RWPE1 (cell line): ENCODE measurements at places on chromosomes 5 and 9.

DNA sequence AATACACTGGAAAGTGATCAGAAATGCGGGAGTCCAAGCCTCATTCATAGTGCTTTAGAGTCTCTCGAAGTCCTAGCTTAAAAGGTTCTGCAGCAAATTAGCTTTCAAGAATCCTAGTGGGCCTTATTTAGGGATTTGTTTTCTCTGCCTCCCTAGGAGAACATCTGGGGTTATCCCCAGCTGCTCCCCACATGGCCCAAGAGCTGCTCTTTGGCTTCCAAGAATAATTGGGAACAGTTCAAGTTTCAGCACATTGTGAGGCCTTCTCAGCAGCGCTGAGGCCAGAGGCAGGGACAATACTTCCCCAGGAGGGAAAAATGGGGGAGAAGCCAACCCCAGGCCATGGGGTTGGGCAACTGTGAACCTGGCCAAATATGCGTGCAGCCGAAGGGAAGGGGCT is 108.7 kb downstream of the LIFR start:
- no peak for DNase-seq

- no peak for DNase-seq
Measured at GRCh38 chr9:120616966-120617935, 37.3 kb upstream of the CDK5RAP2 start.

DNA sequence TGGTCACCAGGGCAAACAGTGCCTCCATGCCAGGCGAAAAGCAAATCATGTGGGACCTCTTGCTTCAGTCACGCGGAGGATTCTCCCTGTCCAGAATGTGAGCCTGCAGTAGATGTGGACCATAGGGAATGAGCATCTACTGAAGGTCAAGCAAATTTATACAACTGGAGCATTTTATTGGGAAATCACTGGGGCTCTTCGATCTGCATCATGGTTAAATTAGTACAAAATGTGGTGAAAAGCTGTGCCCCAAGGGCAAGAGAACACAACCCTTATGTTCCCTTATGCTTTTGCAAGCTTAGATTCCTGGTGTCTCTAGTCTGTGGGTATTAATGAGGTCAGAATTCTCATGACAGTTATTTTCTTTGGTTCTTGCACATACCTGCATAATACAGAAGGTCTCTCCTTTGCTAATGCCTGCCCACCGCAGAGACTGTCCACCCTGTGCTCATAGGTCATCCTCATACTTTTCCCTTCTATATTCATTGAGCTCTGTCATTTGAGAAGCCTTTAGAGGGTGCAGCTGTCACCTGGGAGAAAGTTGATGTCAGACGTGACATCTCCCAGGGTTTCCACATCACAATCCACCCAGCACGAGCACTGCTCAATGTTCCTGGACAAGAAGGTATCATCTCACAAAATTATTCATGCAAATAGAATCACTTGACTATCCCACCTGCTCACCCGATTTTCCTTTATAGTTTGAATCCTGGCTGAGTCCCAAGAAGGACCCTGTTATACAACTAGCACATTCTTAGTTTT is 111.7 kb downstream of the NXNL2 start:
- DNase-seq: no peak

DNA sequence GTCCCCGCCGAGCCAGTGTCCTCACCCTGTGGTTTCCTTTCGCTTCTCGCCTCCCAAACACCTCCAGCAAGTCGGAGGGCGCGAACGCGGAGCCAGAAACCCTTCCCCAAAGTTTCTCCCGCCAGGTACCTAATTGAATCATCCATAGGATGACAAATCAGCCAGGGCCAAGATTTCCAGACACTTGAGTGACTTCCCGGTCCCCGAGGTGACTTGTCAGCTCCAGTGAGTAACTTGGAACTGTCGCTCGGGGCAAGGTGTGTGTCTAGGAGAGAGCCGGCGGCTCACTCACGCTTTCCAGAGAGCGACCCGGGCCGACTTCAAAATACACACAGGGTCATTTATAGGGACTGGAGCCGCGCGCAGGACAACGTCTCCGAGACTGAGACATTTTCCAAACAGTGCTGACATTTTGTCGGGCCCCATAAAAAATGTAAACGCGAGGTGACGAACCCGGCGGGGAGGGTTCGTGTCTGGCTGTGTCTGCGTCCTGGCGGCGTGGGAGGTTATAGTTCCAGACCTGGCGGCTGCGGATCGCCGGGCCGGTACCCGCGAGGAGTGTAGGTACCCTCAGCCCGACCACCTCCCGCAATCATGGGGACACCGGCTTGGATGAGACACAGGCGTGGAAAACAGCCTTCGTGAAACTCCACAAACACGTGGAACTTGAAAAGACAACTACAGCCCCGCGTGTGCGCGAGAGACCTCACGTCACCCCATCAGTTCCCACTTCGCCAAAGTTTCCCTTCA is 1.4 kb downstream of the GLIS3 start:
- DNase-seq: no peak

GRCh38 chr9:129343424-129344375 is 165.6 kb upstream of the IER5L start:
- DNase-seq: no peak

DNA sequence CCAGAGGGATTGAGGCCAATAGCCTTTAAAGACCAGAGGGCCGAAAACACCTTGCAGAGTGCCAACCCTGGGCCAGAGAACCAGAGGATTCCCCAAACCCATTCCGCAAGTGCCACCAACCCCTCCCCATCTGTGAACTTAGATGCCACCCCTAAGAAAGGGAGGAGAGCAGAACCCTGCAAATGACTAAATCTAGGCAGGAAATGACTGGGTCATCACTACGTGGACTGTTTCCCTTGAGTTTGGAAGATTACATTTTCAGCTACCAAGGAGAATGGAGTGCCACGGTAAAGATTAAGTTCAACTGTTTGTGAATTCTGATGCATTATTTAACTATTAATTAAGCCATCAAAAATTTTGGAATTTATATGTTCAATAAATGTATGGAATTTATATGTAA is 142.8 kb downstream of the ENC1 start:
- no peak for DNase-seq

DNA sequence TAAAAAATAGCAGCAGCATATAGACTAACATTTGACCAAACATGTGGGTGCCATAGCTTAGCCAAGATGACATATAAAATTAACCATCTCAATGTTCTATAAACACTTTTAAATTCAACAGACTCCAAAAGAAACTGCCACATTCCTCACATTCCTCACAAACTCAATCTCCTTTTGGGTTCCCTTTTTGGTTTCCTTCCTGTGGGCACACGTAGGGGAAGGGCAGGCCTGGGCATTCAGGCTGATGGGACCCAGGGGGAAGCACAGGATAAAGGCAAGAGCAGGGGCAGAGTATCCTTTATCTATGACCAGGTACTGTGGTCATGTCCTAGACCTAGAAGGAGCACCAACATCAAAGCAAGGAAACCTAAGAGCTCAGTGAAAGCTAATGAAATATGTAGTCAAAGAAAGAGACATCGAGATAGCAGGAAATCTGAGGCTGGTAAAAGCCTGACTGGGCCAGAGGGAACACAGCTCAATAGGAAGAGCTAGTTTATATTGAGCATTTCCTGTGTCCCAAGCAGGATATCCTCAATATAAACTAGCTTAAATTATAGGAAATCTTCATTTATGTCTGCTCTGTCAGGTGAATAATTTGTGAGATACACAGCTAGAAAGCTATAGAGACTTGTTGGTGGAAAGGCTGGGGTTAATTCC is 13.6 kb upstream of the ERAP1 start:
- DNase-seq: no peak

GRCh38 chr5:170179626-170180025 is 53.2 kb upstream of the C5orf58 start:
- no peak for DNase-seq

DNA sequence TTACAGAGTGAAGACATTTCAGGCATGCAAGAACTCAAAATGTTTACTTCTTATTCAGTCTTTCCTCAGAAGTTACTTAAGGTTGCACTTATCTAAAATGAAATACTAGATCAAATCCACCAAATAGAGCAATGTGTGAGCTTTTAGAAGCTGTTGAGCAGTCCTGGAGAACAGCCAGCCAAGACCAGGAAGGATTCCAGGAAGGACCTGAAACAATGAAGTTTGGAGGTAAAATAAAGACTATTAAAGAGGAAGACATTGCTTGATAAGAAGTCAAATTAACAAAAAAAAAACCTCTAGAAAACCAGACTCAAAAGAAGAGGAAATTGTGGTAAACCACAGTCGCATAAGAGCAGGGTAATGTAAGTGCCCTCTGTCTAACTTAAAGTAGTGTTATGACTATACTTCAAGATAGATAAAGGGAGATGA is 156.2 kb upstream of the S1PR3 start:
- DNase-seq: no peak

GRCh38 chr9:124354346-124355038 is 60.8 kb downstream of the PSMB7 start:
- no peak for DNase-seq

- no peak for DNase-seq
Measured at GRCh38 chr5:162288647-162289296, 221.2 kb downstream of the GABRG2 start.

DNA sequence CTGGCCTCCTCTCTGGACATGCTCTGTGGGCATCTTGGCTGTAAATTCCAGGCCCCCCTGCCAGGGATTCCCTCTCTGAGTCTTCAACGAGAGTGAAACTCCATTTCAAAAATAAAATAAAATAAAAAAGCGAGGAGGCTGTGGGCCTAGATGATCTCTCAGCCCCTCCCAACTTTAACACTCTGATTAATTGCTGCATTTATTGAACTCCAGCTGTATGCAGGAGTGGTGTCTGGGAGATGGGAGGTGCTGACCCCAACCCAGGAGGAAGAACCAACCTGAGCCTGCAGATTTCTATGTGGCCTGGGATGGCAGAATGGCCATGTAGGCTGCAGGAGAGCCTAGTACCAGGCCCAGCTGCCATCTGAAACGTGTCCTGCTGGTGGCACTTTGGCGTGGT is 154.5 kb upstream of the IER5L start:
- no peak for DNase-seq

DNA sequence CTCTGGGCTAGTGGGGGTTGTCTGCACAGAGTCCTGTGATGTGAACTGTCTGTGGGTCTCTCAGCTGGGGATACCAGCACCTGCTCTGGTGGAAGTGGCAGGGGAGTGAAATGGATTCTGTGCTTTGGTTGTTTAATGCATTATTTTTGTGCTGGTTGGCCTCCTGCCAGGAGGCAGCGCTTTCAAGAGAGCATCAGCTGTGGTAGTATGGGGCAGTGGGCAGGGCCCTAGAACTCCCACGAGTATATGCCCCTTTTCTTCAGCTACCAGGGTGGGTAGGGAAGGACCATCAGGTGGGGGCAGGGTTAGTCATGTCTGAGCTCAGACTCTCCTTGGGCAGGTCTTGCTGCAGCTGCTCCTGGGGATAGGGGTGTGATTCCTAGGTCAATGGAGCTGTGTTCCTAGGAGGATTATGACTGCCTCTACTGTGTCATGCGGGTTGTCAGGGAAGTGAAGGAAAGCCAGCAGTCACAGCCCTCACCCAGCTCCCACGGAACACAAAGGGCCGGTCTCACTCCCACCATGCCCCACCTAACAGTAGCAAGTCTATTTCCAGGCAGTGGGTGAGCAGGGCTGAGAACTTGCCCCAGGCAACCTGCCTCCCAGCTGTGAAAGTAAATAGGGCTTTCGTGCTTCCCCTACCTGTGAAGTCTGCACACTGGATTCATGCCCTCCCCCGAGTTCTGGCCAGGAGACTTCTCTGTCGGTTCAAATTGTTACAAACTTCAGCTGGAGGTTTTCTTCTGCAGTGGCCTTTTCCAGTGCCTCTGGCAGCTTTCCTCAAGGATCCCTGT is 25.7 kb upstream of the FAM81B start:
- DNase-seq: no peak

GRCh38 chr5:74490814-74491213 is 149.7 kb downstream of the ENC1 start:
- DNase-seq: no peak

GRCh38 chr9:98215271-98215670 is 22.8 kb upstream of the CORO2A start:
- DNase-seq: no peak

DNA sequence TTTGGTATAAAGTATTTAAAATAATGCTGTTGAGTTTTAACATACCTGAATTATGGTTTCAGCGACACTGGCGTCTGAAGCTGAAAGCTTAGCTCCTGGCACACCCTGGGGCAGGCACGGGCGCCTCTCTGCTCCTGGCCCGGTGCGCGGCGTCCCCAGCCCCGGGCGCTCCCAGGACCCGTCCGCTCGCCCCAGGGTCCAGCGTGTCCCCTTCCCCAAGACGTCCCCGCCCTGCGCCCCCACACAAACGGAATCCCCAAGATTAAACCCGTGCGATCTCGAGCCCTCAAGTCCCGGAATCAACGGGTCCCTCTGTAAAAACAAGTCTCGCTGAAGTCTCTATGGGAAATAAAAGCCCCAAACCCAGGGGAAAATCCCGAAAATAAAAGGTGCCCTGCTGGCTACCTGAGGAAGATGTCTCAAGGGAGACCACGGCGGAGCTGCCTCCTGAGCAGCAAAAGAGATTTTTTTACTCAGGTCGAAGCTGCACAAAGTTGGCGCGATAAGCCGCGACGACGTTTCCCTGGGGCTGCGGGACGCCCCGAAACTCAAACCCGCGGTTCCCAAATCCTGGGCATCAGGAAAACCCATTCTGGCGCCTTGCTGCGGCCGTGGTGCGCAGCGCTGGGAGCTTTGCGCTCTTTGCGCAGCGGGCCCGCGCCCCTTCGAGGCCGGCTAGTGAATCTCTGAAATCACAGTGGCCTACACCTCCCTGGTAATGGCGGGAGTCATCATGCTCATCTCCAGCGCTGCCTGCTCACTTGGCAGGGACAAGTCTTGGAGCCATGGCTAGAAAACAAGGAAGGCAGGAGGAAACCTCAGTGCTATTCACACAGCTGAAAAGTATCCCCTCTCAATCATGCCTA is 6.3 kb upstream of the IFNA8 start:
- DNase-seq: no peak

GRCh38 chr5:100771181-100771580 is 131.9 kb downstream of the ST8SIA4 start:
- no peak for DNase-seq

DNA sequence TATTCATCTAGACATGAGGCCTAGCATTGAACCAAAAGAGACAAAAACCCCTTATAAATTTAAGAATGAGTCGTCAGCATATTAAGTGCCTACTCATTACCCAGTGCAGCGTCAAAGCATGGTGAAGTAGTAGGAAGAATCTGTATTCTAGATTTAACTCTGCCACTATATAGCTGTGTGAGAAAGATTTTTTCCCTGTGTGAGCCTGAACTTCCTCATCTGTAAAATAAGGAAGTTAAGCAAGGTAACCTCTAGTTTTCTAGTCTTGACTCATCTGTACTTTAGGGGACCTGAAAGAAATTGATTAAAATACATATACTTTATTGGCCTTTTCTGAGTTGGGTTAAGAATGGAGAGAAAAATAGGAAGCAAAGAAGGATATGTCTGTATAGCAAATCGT is 82.1 kb upstream of the RUSC2 start:
- DNase-seq: no peak

GRCh38 chr9:115739096-115739875 is 414.3 kb upstream of the PAPPA start:
- DNase-seq: no peak

- no peak for DNase-seq
Measured at GRCh38 chr9:32339424-32339823, 45.0 kb upstream of the ACO1 start.
